Astrocyte (in vitro differentiated cells and primary cell): ENCODE measurements at places on chromosomes 11 and 22.

DNA sequence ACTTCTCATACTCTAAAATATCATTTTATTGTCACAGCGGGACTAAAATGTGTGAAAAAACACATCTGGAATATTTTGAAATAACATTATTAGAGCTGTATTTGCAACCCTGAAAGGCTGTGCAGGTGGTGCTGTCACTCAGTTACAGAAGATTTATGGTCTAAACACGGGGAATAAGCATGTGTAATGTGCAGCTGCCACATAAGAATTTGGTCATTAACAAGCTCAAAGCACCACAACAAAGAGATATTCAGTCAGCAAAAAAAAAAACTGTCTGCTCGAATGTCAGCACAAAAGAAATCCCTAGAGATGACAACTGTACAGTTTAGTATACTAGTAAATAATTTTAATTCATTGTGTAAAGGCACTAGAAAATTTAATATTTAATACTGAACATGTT, 31.3 kb downstream of the TMEM123 start:
- no peak for DNase-seq

GRCh38 chr22:36409911-36410756, 22.4 kb upstream of the MYH9 start:
- DNase-seq, result peak; percentile 65

- peak; percentile 94 for DNase-seq
Measured at GRCh38 chr11:27861706-27862430, 161.6 kb upstream of the BDNF start.

- DNase-seq, result no peak
Measured at GRCh38 chr11:70124321-70125000, 46.3 kb downstream of the ANO1 start.

DNA sequence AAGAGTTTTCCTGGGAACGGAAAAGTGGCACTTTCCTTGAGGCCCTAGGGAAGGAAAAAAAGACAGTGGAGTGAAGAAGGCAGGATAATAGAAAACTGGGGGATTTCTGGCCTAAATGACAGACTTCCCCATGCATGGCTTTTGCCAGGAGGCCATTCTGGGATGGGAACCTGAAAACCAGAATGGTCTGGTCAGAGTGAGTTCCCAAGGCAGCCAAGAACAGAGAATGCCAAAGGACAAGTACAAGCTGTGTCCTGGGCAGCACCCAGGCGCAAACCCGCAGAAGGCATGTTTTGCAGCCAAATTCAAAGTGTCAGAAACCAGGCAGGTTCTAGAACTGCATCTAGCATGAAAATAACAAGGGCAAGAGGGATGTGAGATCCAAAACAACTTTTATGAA, 162.4 kb downstream of the SPON1 start:
- no peak for DNase-seq

DNA sequence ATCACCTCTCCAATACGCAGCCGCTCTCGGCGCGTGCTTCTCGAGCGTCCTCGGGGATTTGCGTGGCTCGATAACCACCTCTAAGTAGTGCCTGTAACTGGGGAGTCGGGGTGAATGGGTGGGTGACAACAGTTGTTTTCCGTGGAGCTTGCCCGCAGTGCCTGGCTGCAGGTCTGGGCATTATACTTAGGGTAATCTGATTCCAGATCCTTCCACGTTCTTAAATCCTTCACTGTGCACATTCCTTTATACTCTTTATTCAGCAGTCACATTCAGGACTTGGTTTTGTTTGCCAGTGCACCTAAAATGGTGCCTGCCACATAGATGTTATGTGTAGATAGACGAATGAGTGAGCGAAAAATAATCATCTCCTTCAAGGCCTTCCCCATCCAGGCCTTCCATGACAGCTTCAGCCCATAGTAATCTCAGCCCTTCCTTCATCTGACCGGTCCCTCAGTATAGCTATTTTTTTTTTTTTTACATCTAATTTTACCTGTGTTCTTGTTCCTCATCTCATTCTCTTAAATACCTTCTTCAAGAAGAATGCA, 602 bp downstream of the NAT10 start:
- peak; percentile 22 for DNase-seq
